ENCODE measurements at places on chromosomes 3 and 15.
A peak's percentile ranks its signal among the peaks of the same experiment; 100 is the strongest.

GRCh38 chr3:33926998-33927605 lies 128.7 kb downstream of the PDCD6IP start:
- DNase-seq, result no peak

- no peak for DNase-seq
These were observed 23.3 kb upstream of the PSMD6 start for GRCh38 chr3:64046592-64046991.

DNA sequence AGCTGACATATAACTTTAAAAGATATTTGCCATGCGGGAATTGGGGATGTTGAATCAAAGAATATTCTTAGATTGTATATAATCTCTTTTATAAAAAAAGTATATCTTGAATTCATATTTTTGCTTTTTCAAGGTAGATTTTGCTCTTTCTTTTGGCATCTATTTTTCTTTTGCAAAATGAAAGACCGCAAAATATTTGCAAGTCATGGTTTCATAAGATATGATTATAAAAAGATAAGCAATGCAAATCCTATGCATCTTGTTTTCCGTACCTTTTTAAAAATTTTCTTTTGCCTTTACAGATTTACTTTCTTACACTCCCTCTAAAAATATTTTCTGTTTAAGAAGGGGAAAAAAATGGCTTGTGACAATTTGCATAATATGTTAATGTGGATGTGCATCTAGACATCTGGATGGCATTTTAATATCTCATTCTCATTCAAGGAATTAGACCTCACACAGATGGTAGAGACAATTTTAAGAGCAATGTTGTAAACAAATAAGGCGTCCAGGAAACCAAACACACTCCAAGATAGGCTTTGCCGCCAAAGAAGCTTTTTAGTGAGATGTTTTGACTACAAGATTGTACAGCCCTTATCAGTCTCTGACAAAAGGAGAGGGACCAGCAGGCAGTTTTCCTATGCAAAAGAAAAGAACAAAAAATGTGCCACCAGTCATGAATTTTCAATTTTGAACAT lies 371.1 kb downstream of the CHL1 start:
- DNase-seq, result no peak

DNA sequence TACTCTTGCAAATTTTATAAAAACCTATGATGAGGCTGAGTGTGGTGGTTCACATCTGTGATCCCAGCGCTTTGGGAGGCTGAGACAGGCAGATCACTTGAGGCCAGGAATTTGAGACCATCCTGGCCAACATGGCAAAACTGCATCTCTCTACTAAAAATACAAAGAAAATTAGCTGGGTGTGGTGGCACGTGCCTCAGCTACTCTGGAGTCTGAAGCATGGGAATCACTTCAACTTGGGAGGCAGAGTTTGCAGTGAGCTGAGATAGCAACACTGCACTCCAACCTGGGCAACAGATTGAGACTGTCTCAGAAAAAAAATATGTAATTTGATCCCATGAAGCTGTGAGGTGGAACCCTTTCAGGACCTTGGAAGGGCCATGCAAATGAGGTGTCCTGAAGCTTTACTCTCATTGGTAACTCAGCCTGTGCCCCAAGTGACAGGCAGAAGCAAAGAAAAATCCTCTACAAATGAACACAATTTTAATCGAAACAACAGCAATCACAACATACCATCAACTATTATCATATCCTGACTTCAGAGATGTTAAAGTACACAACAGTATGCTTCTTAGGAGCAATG lies 84.6 kb upstream of the CDV3 start:
- no peak for DNase-seq

GRCh38 chr3:105284876-105285275 lies 81.8 kb upstream of the ALCAM start:
- no peak for DNase-seq

DNA sequence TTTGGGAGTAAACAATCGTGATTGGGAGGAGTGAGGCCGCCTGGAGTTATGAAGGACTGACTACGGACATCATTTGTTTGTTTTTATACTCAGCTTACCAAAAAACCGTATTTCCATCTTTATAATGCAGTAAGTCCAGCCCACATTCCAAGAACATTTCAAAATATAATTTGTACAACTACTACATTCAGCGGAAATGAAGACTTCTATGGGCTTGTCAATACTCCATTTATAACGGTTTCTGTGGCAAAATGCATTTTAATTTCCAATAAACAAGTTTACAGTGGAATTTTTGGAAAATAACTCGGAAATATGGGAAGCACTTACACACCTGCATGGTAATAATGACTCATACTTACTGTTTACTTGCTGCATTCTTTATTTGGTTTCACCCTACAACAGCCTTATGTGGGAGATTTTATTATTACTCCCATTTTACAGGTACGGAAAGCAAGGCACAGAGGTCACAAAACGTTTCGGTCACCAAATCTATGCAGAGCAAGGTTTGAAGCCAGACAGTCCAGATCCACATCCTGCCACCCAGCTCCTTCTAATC lies 62.3 kb downstream of the LDHAL6B start:
- DNase-seq, result no peak

DNA sequence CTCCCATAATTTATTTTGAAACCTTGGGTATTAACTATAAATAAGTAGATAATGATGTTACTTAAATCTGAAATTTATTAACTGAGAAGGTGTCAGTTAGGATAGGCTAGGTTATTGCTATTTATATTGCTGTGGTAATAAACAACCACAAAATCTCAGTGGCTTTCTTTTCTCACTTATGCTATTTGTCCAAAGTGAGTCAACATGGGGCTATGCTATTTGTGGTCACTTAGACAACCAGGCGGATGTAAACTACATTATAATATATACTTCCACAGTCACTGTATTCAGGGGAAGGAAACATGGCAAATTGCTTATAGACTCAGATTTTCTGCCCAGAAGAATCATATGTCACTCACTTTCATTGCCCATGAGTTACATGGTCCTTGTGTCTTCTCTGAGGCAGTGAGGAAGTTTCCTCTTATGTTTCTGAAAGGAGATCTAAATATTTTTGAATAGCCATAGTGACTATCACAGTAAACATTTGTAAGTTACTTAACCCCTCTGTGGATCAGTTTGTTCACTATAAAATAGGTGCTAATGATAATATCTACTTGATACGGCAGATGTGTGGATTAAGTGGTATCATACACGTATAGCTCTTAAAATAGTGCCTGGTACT lies 19.8 kb downstream of the HMG20A start:
- peak; percentile 21 for DNase-seq

DNA sequence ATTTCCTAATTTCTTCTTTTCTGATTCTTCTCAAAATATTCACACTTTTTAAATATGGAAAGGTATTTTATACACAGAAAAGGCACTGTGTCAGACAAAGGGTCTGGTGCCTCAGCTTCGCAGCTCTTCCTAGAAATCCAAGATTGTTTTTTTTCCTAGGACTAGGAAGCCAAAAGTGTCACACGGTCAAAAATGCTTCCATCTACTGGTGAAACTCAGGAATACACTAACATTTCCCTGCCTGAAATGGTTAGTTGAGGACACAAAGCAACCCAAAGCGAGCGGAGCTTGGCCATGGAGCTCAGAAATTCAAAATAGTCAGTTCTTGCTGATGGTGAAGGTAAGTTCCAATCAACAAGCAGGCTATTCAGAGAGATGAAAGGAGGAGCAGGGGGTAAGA lies 426.5 kb upstream of the RASGRP1 start:
- DNase-seq, result peak; percentile 49

GRCh38 chr3:2713923-2714322 lies 396.3 kb downstream of the IL5RA start:
- DNase-seq, result no peak

GRCh38 chr3:47868306-47868705 lies 65.4 kb downstream of the DHX30 start:
- DNase-seq, result no peak

- DNase-seq, result no peak
These were observed 3.9 kb upstream of the MECOM start for GRCh38 chr3:169667166-169668071.

DNA sequence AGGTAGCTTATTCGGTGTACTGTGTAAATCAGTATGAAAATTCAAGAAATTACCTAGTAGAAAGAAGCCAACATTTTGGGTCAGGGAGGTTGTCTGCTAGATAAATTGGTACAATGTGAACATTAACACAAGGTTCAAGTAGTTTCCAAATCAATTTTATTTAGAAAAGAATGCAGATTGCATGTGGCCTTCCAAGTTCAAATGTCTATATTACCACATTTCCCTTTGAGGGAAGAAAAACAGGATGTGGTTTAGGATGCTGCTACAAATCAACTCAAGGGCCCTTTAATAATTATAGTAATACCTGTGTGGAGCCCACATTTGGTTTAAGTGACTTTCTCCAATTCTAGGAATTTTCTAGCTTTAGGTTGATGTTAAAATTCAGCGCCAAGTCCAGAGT lies 57.5 kb downstream of the CADPS start:
- DNase-seq, result no peak

- no peak for DNase-seq
These were observed 21.0 kb downstream of the ZDHHC3 start for GRCh38 chr3:44954962-44955361.

- no peak for DNase-seq
These were observed at the start of gene BDH1 for GRCh38 chr3:197555281-197556261. TSS of gene BDH1 (minus strand) at chr3:197555968. CDS start at chr3:197546443, 9,525 bp downstream.

DNA sequence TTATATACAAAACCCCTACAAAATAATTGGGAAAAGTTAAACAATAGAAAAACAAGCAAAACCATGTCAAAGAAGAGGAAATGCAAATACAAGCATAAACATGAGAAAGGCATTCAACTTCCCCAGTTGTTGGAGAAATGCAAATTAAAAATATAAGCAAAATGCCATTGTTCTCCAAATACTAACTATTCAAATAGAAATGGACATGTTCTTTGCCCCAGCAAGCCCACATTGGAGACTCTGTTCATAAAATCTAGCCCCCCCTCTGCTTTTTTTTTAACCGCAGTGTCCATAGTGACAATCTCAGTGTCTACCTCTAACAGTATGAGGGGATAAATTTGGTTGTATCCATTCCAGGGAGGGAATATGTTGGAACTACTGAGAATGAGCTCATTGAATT lies 59.7 kb upstream of the LCTL start:
- no peak for DNase-seq

- no peak for DNase-seq
These were observed 39.3 kb downstream of the ST6GAL1 start for GRCh38 chr3:186969607-186970006.

- DNase-seq, result no peak
These were observed 58.2 kb downstream of the ZNF148 start for GRCh38 chr3:125316949-125317348.

DNA sequence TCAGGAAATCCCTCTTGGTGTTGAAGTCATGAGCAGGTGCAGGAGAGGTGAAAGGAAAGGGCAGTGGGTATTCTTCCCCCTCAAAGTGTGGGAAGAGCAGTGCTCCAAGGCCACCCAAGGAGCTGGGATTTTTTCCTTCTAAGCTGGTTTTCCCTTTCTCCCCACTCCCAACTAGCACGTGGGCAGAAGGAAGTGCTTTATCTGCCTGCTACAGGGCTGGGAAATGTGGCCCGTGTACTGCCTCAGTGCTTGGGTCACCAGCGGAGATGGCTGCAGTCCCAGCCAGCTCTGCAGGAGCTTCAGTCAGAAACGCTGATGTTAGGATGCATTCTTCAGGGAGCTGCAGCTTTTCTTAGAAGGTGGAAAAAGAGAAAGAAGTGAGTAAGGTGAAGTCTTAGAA lies 99.2 kb downstream of the CACNA1D start:
- DNase-seq, result no peak

- DNase-seq, result no peak
These were observed 219.8 kb downstream of the FMN1 start for GRCh38 chr15:32974691-32975090.

DNA sequence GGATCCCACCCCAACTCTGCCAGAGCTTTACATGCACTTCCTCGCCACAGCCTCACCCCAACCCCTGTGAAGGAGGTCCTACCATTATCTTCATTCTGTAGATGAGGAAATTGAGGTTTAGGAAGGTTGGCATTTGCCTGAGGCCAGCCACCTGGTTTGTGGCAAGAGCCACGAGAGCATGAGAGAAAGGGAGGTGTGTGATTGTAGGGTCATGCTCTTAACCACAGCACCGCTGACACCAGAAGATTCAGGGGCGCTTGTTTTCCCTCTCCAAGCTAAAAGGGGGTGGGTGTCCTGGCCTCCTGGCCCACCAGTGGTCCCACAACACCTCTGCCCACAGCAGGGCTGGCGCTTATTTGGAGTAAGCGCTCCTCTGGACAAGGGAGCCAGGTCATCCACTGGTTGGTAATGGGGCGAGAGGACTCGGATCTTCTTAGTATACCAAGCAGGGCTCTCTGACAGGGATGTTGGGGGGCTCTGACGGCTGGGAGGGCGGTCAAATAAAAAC lies 691 bp downstream of the RHCG start:
- DNase-seq, result no peak

DNA sequence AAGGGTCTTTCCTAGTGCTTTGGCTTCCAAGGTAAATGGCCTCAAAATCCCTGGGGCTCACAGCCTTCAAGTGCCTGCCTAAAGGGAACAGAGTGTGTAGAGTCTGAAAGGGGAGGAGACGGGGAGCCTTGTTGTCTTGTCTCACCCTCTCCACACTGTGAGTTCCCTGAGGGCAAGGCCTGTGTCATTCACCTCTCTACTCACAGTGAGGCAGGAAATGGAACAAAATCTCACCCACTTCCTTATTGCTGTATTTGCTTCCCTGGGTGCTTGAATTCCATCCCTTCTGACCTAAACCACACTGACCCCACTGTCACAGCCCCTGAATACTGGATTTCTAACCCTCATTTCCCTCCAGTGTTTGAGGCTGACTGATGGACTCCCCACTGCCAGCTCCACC lies 197.5 kb downstream of the EPHB1 start:
- no peak for DNase-seq

GRCh38 chr3:126948980-126949535 lies 33.9 kb upstream of the PLXNA1 start:
- no peak for DNase-seq

DNA sequence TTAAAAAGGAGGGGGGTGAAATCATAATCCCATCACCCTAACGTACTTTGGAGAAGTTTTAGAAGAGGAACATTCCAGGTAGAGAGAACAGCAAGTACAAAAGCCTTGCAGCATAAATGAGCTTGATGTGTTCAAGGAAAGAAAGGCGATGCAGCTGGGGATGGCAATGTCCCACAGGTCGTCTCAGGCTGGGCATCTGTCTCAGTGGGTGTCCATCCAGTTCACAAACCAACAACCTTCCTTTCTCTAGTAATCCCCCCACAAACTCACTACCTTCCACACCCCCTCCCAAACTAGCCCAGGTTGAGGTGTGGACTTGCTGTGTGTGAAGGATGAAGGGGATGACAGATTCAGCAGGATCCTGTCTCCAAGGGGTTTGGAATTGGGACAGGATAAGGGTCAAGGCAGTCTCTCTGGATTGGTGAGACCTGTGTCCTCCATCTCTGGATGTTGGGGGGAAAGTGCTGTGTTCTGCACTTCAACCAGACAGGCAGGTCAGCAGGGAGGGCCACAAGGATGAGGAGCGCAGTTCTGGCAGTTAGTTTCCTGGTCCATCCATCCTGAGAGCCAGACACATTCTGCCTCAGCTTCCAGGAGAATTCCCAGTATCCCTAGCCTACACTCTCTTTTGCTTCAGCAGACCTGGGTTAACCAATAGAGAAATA lies 1.7 kb upstream of the ESYT3 start:
- DNase-seq, result no peak

- no peak for DNase-seq
These were observed 52.9 kb upstream of the WNT7A start for GRCh38 chr3:13932578-13933295.

- DNase-seq, result no peak
These were observed 72.9 kb upstream of the ATP2C1 start for GRCh38 chr3:130820976-130821375.

Measured in fibroblast of skin of left biceps (primary cell).